ENCODE measurements at places on chromosomes 7 and 10. TPM values are rescaled to one million over a fixed set of nuclear protein-coding genes. Genes with fewer than 3 reads are reported as not detected.

Gene NAPEPLD
- total RNA-seq: 4.7 TPM

GRCh38 chr10:59864141-59864962 lies 42.0 kb downstream of the CCDC6 start:
- DNase-seq: no peak

DNA sequence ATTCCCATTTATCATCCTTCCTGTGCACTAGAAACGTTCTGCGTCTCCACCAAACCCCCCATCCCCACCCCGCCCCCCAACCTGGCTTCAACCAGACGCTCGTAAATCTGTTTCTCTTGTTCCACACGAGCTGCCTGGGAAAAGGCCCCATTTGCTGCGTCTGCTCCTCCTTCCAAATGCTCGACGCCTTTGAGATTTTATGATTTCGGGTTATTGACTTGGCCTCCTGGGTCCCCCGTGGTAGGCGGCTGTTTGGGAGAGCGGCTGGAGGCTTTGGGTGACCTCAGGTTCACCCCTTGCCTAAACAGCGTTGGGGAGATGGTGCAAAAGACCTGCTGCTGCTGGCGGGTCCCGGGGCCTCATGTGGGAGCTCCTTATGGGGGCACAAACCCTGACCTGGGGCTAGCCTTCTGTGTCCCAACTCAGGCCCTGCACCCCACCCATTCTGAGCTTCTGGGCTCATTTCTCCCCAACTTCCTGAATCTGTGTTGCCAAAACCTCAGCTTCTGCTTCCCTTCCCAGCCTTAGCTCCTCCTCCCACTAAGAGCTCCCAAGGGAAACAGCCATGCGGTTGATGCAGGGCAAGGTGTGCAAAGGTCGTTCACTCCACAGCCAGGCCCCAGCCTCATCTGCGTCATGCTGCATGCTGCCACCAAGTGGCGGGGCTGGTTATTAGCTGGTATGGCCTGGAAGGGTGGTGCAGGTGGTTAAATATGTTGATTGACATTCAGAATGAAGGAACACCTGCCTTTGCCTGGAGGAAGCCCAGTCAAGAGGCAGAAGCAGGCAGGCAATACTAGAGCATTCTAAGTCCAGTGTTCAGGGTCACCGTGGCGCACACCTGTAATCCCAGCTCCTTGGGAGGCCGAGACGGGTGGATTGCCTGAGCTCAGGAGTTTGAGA lies 49.1 kb upstream of the ELN start:
- DNase-seq: peak; percentile 88

Gene ZNF273
- total RNA-seq: 3.7 TPM

Gene FRMD4A
- total RNA-seq: 24.9 TPM

All from esophagus muscularis mucosa (tissue), 4 donors.